ENCODE measurements at places on chromosomes 11 and 22. TPM values are rescaled to one million over a fixed set of nuclear protein-coding genes. Genes with fewer than 3 reads are reported as not detected.

DNA sequence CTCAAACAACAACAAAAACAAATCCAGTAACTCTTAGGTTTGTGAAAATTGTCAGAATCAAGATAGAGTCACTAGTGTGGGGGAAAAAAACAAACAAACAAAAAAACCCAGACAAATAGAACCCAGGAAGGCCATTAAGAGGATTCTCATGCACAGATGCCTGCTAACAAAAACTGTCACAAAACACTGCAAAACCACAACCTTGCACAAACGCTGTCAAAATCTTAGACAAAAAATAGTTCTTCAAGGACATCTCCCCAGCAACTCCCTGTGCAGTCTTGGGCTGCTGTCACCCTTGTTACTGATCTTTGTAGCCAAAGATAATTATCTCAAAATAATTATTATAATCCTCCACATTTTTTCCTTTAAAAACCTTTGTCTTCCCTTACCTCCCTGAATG is 4.6 kb upstream of the ZBED5 start:
- no peak for DNase-seq

GRCh38 chr11:6476571-6476970 is 2.8 kb upstream of the TRIM3 start:
- no peak for DNase-seq

DNA sequence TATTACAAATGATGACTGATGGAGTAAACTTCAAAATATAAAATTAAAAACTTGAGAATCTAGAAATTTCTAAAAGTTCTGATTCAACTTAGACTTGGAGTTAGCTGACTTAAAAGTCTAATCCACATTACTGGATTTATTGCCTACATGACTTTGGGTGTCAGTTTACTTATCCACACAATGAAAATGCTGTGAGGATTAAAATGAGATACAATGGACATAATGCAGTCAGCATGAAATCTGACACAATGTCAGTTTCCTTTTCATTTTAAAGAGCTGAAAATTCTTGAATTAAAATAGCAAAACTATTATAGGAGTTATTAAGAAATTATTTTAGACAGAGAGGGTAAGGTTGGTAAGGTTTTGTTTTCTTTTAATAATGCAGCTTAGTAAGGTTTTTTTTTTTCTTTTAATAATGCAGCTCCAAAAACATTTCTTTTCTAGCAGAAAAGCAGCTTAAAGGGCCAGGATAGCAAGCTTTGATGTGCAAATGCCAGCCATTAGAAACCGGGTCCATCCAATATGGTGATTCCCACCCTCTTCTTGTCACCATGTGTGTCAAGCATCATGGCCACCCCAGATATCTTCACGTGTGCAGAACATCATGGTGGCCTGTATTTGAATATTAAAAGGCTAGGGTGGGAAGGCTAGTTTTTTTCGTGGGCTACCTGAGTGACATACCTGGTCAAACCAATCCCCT is 18.9 kb downstream of the APIP start:
- DNase-seq: no peak

DNA sequence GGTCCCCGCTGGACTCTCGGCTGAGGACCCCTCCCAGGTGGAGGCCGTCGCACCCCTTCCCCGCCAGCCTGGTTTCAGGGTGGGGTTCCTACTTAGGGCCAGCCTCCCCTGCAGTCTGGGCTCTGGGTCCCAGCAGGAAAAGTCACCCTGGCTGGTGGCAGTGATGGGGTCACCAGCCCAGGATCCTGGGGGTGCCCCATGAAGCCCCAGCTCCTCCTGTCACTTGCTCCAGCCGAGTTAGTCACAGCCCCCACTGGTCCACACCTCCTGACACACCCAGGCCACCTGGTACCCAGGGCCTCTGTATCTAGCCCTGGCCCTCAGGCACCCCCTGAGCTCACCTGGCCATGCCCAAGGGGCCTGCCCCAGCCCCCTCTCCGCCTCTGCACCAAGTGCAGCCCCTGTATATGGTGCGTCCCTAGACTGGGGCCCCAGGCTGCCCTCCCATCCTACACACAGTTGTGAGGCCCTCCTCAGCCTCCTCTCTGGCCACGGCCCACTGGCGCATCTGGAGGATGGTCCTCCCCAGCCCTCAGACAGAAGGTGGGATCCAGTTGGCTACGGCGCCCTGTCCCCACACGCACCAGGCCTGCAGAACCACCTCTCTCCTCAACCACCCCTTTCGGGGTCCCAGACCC is 6.7 kb downstream of the PLXNB2 start:
- no peak for DNase-seq

Gene KCNJ4
- not detected for polyA plus RNA-seq

Gene CEND1
- 1.1 TPM for polyA plus RNA-seq

Gene C1QTNF4
- polyA plus RNA-seq: 0.14 TPM

Gene SORL1
- 5.4 TPM for polyA plus RNA-seq

Gene CARNS1
- 0.07 TPM for polyA plus RNA-seq
